Naive thymus-derived CD8-positive, alpha-beta T cell (primary cell): ENCODE measurements at places on chromosomes 6 and 20.

DNA sequence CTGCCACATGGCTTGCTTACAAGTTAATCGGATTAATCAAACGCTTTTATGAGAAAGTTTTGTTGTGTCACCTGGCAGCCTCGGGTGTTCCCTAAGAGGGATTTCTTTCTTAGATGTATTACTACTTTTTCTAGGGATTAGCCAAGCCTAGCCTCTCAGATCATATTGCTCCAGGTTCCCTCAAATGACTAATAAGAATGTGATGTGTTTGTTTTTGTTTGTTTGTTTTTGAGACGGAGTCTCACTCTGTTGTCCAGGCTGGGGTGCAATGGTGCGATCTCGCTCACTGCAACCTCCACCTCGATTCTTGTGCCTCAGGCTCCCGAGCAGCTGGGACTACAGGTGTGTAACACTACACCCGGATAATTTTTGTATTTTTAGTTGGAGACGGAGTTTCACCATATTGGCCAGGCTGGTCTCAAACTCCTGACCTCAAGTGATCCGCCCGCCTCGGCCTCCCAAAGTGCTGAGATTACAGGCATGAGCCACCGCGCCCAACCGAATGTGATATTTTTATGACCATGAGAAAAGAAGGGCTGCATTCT, 977 bp downstream of the HMGN4 start:
- peaks cover 37% of the 10 kb centered on the region for H3K36me3 ChIP-seq
- peak overlapping the region; percentile 94 for H3K27ac ChIP-seq
- peak overlapping the region; percentile 97 for H3K4me3 ChIP-seq
- H3K4me1 ChIP-seq, result peaks cover 71% of the 10 kb centered on the region
- DNase-seq, result no peak

DNA sequence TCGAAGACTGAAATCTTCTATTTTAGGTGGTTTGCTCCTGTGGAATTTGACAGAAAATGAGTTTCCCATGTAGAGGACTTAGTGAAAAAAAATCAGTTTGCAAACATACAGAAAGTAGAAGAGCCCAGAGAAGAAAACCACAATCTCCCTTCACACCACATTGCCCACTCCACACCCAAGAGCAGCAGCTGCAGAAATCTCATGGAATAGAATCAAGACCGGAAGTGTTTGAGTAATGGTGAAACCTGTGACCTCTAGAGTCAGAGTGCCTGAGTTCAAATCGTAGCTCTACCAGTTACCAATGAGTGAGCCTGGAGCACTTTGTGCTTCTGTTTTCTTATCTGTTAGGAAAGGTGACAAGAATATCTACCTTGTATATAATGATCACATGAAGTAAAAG, 4.6 kb downstream of the SIRPG start:
- no peaks in the 10 kb centered on the region for H3K27me3 ChIP-seq
- DNase-seq, result no peak
- H3K27ac ChIP-seq, result peak overlapping the region; percentile 84
- peaks cover 84% of the 10 kb centered on the region for H3K4me1 ChIP-seq

- peaks cover 20% of the 10 kb centered on the region for H3K27me3 ChIP-seq
- no peaks in the 10 kb centered on the region for H3K4me1 ChIP-seq
- H3K36me3 ChIP-seq, result no peaks in the 10 kb centered on the region
- H3K4me3 ChIP-seq, result no peak overlapping the region
- H3K27ac ChIP-seq, result no peak overlapping the region
Measured at GRCh38 chr20:17327185-17328148, 100.6 kb downstream of the PCSK2 start.

- H3K27me3 ChIP-seq, result no peaks in the 10 kb centered on the region
- peaks cover 5% of the 10 kb centered on the region for H3K36me3 ChIP-seq
- H3K4me3 ChIP-seq, result no peak overlapping the region
- H3K27ac ChIP-seq, result peak overlapping the region; percentile 66
- peak; percentile 21 for DNase-seq
- H3K4me1 ChIP-seq, result peaks cover 22% of the 10 kb centered on the region
Measured at GRCh38 chr20:25296094-25297093, 48.5 kb downstream of the PYGB start.

DNA sequence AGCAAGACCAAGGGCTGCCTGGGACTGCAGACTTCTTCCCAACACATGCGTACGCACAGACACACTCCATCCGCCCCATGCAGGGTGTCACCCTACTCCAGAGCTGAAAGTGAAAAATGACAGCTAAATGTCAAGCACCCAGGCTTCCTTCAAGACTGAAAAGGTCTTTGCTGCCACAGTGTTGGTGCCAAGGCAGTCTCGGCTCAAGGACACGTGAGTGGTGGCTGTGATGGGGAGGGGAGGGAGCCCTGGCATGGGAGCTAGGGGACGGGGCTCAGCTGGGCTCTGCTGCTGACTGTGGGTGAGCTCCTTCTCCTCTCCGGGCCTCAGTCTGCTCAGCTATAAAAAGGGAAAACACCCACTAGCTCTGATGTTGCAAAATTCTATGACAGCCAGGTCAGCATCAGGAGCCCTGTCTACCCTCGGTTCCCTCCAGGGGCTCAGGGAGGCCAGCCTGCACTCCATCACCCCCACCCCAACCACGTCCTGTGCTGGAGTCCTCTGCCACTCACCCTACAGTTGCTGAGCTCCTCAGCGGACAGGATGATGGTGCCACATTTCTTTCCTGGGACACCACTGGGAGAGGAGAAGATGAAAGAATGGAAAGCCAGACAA, 47.6 kb downstream of the CPNE5 start:
- H3K4me1 ChIP-seq, result peaks cover 3% of the 10 kb centered on the region
- no peaks in the 10 kb centered on the region for H3K36me3 ChIP-seq
- no peak for DNase-seq
- H3K4me3 ChIP-seq, result no peak overlapping the region
- no peak overlapping the region for H3K27ac ChIP-seq

DNA sequence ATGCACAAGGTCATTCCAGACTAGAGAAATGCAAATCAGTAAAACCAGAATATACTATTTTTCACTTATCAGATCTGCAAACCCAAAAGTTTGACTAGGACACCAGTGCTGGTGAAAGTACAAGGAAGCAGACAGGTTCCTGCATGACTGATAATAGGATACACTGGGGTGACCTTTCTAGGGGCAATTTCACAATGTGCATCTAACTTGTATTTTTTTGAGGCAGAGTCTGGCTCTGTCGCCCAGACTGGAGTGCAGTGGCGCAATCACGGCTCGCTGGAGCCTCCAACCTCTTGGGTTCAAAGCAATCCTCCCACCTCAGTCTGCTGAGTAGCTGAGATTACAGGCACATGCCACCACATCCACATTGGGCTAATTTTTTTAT, 11.4 kb downstream of the COMMD7 start:
- H3K4me1 ChIP-seq, result peaks cover 31% of the 10 kb centered on the region
- no peaks in the 10 kb centered on the region for H3K27me3 ChIP-seq
- no peak for DNase-seq
- H3K27ac ChIP-seq, result peak overlapping the region; percentile 63
- no peak overlapping the region for H3K4me3 ChIP-seq

DNA sequence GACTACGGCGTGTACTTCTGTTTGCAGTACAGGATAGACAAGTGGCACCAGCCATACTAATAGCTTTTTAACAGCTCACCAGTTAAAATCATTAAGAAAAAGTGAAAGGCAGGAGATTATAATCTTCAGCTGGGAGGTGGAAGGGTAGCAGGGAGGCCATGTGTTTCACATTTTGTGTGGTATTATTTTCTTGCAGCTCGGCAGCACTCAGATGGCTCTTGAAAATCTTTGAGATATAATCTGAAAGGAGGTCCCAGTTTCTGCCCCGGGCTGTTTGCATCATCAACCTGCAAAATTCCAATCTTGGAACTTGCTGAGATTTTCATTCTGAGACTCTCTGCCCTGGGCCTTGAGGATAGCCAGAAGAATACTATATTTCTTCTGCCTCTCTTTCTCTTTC, 87.5 kb upstream of the HDAC2 start:
- no peaks in the 10 kb centered on the region for H3K4me1 ChIP-seq
- H3K27me3 ChIP-seq, result peaks cover 3% of the 10 kb centered on the region
- H3K36me3 ChIP-seq, result no peaks in the 10 kb centered on the region
- no peak overlapping the region for H3K4me3 ChIP-seq

DNA sequence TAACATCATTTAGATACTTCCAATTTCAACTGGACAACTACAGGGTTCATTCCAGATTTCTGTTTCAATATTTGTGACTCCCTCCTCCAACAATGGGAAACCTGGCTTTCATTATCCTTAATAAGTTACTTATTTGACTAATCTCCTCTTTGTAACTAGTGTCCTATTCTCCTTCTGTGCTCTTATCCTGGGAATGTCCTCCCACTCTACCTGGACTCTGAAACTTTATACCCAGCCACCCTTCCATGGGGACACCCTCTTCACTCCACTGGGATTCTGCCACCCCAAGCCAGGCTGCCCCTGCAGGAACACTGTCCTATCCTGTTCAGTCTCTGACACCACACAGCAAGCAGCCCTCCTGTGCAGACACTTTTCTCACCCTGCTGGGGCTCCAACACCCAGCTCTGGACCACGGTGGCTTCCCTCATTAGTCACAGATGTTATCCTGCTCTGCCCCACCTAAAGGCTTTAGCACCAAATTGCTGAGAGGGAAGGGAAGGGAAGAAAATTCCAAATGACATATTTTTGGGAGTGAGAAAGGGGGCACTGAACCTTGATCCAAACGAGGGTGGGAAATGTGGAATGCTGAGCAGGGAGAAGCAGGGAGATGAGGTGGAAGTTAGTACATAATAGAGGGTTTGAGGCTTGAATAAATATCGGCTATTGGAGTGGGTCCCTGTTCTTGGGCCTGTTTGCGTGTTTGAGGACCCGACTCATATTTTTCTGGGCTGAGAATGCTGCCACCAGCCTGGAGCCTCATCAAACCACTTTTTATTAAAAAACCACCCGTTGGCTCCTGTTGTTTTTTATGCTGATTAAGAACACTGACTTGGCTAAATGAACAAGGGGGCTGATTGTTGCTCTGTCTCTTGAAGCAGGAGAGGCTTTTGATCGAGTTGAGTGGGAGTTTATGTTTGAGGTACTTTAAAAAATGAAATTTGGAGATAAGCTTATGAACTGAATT, 54.0 kb upstream of the AKIRIN2 start:
- no peak for DNase-seq
- H3K27ac ChIP-seq, result no peak overlapping the region
- no peaks in the 10 kb centered on the region for H3K27me3 ChIP-seq
- H3K4me3 ChIP-seq, result no peak overlapping the region

DNA sequence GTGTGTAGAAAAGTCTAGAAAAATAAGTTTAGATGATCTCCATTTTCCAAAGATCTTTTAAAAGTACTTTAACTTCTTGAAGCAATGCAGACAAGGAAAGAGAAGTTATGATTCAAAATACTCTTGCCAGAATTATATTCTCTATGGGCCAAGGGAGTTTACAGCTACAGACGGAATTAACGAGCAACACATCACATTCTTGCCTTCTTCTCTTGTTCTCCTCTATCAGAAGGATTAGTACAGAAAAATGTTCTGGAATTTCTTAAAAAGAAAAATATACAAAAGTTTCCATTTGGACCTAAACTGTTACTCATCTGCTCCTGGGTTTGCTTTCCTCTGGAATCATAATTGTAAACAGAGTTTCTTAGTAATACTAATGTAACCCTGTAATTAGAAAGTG, 284.7 kb upstream of the HSF2 start:
- no peak for DNase-seq
- H3K4me3 ChIP-seq, result no peak overlapping the region
- no peak overlapping the region for H3K27ac ChIP-seq
- H3K27me3 ChIP-seq, result no peaks in the 10 kb centered on the region
- no peaks in the 10 kb centered on the region for H3K4me1 ChIP-seq
- H3K36me3 ChIP-seq, result no peaks in the 10 kb centered on the region
